ENCODE measurements at places on chromosomes 16 and 17.

GRCh38 chr16:56983211-56983751, 6.1 kb upstream of the NLRC5 start:
- DNase-seq: no peak

GRCh38 chr16:30186782-30187555, 3.6 kb downstream of the CORO1A start:
- DNase-seq: peak; percentile 69

GRCh38 chr17:57043276-57043675, 41.8 kb upstream of the AKAP1 start:
- no peak for DNase-seq

- DNase-seq: no peak
Measured at GRCh38 chr17:82561429-82562035, 42.0 kb downstream of the FOXK2 start.

- DNase-seq: no peak
Measured at GRCh38 chr16:13873835-13874438, 46.0 kb upstream of the ERCC4 start.

DNA sequence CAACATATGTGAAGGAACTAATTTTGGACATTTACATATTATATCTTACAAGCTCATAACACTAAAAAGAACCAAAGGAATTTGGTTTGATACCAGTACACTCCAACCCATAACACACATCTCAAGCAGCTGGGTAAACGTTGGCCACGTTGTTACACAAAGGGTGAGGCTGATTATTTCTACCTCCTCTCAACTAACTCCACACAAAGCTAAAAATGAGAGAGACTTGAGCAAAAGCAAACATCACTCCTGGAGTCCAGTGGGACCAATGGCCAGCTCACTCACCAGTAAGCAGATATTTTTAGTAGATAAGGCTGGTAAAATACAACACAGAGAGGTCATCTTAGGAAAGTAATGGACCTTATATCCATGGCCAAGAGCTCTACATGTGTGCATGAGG, 207.6 kb downstream of the MRTFB start:
- DNase-seq: no peak

- no peak for DNase-seq
Measured at GRCh38 chr16:25108054-25108453, 3.5 kb upstream of the LCMT1 start.

- no peak for DNase-seq
Measured at GRCh38 chr17:44910231-44911106, 4.8 kb downstream of the GFAP start.

DNA sequence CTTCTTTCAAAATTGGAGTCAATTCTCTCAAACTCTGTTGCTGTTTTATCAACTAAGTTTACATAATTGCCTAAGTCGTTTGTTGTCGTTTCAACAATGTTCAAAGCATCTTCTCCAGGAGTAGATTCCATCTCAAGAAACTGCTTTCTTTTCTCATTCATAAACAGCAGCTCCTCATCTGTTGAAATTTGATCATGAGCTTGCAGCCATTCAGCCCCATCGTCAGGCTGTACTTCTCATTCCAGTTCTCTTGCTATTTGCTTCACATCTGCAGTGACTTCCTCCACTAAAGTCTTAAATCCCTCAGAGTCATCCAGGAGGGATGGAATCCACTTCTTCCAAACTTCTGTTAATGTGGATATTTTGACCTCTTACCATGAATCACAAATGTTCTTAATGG, 230.6 kb downstream of the IRF8 start:
- no peak for DNase-seq

DNA sequence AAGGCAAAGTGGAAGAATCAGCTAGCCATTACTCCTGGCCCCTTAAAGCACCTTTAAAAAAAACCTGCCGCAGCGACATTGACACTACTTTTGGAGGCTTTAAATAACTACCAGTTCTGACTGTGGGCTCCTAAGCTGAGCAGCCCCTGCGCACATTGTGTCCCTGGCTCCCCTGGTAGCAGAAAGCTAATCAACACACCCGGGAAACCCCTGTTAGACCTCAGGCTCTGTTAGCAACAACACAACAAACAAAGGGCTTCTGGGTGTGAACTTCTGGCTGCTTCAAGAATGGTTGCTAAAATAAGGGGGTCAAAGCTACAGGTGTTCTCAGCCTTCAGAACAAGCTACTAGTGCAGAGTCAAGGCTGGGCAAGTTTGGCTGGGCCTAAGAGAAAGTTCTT, 83.6 kb downstream of the TMEM100 start:
- no peak for DNase-seq

DNA sequence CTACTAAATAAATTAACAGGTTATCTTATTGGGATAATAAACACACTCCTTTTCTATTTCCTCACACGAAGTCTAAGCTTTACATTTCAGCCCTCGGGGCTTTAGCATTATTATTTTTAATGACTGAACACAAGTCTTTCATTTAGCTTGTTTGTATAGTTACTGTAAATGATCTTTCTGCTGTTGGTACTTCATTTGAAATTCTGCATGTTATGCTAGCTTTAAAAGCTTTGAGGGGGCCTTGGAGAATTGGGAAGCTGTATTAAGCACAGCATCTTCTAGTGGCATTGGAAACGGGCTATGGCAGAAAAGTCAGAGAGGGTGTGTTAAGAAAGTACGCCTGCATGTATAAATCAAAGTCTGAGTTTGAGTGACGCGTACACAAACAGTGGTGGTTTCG, 243.7 kb downstream of the FTO start:
- no peak for DNase-seq

- no peak for DNase-seq
Measured at GRCh38 chr17:73208139-73208827, 15.4 kb downstream of the COG1 start.

DNA sequence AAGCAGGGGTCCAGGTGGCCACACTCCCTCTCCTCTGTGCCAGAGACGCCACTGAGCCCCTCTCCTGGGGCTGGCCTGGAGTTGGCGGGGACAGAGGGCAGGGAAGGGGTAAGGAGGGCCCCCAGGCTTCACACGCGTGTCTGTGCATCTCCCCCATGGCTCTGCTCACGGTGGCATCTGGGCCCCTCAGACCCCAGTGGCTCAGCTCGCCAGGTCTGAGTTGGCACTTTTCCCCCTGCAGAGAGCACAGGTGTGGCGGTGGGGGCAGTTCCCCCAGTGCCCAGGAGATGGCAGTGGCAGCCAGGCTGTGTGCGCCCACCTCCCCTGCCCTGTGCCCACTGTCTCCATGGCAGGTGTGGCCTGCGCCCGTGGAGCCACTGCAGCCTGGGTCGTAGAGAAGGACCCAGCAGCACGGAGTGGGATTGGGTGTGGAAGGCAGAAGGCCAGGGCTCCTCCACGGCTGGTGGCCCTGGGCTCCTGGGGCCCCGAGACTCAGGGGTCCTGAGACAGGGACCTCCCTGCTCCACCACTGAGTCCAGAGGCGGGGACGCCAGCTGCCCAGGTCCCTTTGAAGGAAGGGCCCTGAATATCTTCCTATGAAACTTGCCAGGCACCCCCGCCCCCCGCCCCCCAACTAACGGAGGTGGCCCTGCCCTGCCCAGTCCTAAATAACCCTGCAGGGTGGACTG, 4.3 kb upstream of the APRT start:
- no peak for DNase-seq

DNA sequence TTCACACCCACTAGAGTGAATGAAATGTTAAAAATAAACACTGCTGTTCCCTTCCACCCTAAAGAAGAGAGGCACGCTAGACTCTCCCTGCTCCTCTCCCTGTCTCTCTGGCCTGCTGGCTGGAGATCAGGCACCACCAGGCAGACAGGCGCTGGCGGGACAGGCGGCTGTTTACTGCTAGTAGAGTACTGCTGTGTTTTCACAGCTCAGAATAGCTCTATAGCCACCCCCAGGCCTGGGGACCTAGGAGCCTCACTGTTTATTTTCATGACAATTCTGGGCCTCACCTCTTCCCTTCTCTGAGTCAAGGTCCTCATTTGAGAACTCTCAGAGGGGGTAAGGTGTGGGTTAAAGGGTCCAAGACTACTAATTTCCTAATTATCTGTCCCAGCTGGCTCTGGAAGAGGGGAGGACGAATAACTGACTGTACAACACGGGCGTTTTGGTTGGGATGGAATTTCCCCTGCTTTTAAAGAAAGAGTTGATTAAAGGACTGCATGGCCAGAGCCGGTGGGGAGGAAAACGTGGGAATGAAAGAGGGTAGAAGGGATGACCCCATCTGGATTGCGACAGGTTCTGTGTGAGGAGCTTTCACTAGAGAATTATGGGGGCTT, 9.0 kb upstream of the G6PC1 start:
- DNase-seq: no peak

GRCh38 chr16:67183-67791, 5.1 kb downstream of the RHBDF1 start:
- no peak for DNase-seq

DNA sequence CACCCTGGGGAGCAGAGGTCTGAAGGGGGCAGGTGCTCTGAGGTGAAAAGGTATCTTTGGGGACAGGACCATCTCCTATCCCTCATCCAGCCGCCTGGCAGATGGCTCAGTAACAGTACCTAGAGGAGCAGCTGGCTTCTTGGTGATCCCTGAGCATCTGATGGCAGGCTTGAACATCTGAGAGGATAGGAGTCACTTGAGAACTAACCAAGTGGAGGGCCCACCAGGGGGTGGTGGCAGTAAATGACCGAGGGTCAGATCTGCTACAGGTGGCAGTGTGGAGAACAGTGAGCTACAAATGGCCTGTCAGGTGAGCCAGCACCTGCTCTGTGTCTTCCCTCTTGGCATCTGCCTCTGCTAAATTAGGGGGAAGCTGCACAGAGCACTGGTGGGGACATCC, 13.8 kb downstream of the HROB start:
- no peak for DNase-seq

DNA sequence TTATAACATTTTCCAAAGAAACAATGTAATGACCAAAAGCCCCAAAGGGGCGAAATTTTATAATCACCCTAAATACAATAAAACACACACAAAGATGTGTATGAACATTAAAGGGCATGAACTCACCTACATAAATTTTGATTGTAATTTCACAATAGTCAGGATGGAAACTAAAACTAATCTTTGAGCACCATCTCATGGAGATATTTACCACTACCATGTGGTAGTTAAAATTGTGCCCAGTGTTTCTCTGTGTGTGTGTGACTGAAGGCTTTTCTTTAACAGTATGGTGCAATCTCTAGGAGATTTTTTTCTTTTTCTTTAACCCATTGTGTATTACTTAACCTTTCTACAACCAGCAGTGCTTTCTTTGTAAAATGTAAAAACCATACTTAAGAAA, 19.7 kb upstream of the MEIOC start:
- no peak for DNase-seq

- no peak for DNase-seq
Measured at GRCh38 chr16:6977291-6977690, 355.4 kb upstream of the RBFOX1 start.

DNA sequence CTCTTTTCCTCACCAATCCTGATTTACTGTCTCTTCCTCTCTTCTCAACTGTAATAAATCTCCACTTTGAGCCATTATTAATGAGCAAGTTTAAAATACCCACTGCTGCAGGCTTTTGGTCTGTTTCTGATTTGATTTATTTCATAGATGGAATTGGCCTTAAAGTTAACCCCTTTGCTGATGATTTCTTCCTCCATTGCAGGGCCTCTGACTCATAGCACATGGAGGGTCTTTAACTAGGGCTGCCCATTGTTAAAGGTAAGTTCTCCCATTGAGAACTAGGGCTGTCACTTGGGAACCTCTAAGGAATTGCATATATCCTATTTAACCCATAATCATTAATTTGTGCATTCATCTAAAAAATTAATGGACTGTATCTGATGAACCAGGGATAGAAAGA, 221.2 kb downstream of the CA10 start:
- no peak for DNase-seq

All from omental fat pad (tissue), 4 donors.